ENCODE measurements at places on chromosomes 5 and 9.

GRCh38 chr9:122857815-122858214, 29.4 kb upstream of the PDCL start:
- no peak for DNase-seq

- DNase-seq: no peak
Measured at GRCh38 chr9:136289651-136290507, 14.0 kb downstream of the CCDC187 start.

DNA sequence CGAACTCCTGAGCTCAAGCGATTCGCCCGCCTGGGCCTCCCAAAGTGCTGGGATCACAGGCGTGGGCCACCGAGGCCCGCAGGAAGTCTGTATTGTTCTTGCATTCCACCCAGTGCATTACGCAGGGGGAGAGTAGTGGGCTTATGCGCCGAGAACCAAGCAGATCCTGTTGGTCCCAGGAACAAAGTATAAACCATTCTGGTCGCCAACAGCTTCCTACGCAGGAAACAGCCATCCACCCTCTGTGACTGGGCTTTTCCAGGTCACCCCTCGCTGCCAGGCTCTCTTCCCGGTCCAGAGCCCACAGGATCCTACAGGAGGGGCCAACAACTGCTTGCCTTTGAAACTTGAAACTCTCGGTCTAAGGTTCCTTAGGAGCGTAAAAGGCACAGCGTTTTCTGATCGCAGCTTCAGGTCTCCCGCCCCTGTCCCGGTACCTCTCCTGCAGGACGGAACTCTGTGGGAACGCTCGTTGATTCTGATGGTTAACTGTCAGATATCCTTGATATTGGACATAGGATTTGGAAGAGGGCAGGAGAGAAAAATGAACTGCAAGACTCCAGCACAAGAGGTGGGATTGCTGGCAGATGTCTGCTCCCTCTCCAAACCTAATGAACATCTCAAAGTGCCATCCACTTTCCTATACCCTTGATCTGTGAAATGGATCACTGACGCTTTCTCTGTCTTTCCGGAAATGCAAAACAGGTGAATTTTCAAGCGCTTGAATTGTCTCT, 4.2 kb upstream of the ANXA2R start:
- no peak for DNase-seq

GRCh38 chr5:57831932-57832331, 349.3 kb upstream of the ACTBL2 start:
- DNase-seq: no peak

GRCh38 chr9:68429631-68430030, 73.2 kb downstream of the PGM5 start:
- DNase-seq: no peak

GRCh38 chr5:71922584-71923106, 184.6 kb upstream of the MAP1B start:
- DNase-seq: no peak

DNA sequence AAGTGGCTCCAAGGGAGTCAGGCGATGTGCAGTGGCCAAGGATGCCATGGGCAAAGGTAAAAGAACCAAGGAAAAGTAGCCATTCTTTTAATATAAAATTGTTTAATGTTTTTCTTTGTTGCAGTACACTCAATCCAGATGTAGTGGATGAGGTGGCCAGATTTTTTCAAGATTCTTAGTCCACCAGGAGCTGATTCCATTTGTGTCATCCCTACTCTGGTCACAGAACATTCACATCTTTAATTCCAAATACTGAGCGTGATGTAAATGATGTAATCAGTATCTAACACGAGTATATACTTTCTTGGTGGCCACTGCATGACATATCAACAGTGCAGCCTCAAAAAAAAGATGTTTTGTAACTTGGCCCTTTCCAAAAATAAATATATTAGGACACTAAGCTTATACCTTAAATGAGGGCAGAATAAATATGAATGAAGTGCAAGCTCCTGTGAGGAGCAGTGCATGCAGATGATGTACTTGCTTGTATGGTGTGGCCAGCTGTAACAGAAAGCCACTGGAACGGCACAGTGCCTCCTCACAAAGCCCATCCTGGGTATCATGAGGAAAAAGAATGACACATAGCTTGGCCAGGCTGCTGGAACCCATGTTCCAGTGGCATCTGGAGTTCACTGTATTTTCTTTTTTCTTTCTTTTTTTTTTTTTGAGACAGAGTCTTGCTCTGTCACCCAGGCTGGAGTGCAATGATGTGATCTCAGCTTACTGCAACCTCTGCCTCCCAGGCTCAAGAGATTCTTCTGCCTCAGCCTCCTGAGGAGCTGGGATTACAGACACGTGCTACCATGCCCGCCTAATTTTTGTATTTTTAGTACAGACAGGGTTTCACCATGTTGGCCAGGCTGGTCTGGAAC, 6.5 kb upstream of the SPATA24 start:
- no peak for DNase-seq

DNA sequence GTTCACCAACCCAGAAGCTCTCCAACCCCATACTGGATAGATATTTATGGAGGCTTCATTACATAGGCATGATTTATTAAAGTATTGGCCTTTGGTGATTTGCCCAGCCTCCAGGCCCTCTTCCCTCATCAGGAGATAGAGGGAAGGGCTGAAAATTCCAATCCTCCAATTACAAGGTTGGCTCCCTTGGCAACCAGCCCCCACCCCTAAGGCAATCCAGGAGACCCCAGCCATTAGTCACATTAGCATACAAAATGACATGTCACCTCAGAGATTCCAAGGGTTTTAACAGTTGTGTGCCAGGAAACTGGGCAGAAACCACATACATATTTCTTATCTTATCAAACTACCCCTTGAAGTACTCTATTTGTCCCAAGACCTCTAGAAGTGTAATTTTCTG, 210.0 kb downstream of the HINT1 start:
- no peak for DNase-seq

GRCh38 chr5:167644619-167645018, 646.8 kb upstream of the WWC1 start:
- no peak for DNase-seq

GRCh38 chr5:89071101-89071940, 188.3 kb upstream of the MEF2C start:
- no peak for DNase-seq

DNA sequence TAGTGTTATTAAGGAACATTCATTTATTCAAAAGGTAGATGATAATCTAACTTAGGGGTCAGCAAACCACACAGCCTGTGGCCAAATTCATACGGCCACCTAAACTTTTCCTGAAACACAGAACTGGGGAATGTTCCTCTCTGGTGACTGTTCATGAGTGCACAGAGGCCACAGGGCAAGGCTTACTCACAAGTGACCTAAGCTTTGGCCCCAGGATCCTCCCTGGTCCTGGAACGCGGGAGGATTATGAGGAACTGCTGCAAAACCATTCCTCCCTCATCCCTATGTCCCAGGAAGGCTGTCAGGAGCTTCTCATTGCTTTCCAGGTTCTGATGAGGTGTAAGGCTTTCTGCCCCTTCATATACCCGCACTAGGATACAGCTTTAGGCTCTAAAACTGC, 397.6 kb downstream of the SEMA5A start:
- DNase-seq: no peak

GRCh38 chr5:133821311-133821741, 147.1 kb downstream of the C5orf15 start:
- DNase-seq: no peak

- no peak for DNase-seq
Measured at GRCh38 chr9:129888293-129889121, 53.2 kb downstream of the USP20 start.

DNA sequence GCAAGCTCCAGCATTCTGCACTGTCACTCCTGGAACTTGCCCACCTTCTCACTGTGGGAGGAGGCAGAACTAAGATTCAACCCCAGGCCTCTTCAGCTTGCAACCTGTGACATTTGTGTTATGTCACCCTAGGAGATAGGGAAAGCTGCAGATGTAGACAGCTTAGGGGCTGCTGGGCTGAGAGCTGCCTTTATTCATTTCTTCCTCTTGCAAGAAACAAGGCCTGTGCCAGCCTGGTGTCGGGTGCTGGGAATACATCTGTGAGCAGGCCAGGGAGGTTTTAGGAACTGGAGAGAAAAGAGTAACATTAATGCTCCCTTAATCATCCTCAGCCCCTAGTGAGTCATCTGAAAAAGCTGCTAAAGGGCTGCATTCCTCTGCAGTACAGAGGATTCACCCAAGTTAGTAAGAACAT, 101.8 kb downstream of the FGF18 start:
- no peak for DNase-seq

GRCh38 chr9:98303633-98304125, 48.2 kb upstream of the TBC1D2 start:
- DNase-seq: no peak

DNA sequence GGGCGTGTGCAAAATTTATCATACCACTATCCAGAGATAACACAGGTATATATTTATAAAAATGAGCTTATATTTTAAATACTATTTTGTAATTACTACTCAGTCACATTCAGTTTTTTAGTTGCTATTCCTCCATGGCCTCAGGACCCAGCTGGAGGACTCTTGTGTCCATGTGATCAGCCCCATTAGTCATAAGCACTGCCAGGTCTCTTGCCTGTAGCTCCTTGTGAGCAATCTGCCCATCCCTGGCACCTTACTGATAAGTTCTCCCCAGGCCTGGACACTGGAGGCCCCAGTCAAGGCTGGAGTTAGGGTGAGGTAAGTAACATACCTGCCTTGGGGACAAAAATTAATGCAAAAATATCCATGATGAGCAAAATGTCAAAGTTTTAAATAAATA, 29.5 kb upstream of the ADRB2 start:
- DNase-seq: no peak

- DNase-seq: no peak
Measured at GRCh38 chr9:131448818-131449217, 53.9 kb upstream of the POMT1 start.

DNA sequence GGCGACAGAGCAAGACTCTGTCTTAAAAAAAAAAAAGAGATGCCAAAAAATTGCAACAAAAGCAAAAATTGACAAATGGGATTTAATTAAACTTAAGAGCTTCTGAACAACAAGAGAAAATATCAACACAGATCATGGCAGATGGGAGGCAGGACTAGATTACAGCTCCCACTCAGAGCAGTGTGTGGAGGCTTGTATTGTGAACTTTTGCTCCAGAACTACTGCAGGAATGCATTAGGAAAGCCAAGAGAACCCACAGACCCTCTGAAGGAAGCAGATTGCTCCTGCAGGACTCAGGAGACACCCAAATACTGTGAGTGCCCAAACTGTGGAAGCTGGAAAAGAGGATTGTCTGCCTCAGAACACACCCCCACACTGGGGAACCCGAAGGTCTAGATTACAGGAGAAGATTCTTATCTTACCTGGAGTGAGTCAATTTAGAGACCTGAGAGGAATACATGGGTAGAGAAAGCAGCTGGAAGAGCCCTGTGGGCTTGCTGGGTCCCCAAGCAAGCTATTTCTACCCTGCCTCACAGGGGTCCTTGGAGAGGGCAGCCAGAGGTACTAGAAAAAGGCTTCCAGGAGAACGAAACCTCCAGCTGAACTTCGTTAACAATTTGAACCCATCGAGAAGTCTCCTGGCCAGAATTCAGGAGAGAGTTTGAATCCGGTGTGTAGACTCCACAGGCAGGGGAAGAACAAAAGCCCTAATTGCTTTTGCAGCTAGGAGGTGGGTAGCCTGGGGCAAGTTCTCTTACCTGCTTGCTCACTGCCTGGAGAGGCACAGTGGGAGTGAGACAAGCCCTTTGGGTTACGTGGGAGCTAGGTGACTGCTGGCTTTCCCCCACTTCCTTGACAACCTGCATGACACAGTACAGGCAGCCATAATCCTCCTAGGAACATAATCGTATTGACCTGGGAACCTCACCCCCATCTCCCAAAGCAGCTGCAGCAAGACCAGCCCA, 593.4 kb upstream of the RGMB start:
- no peak for DNase-seq

DNA sequence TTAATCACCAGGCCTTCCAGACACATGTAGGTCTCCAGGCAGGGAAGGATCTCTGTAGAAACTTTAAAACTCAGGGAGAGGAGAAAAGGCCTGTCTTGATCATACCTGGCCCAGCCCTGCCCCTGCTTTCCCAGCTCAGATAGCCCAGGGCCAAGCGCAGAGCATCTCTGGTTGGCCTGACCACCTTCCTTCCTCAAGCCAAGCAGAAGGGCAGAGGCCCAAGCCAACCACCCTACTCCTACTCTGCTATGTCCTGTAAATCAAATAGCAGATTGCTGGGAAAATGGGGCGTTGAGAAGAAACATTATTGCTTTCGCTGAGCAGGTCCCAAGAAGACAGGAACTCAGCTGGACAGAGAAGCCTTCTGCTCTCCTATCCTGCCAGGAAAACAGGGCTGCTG, 14.3 kb downstream of the ENHO start:
- no peak for DNase-seq
